ENCODE measurements at places on chromosomes 11 and 22. TPM values are rescaled to one million over a fixed set of nuclear protein-coding genes. Genes with fewer than 3 reads are reported as not detected.

DNA sequence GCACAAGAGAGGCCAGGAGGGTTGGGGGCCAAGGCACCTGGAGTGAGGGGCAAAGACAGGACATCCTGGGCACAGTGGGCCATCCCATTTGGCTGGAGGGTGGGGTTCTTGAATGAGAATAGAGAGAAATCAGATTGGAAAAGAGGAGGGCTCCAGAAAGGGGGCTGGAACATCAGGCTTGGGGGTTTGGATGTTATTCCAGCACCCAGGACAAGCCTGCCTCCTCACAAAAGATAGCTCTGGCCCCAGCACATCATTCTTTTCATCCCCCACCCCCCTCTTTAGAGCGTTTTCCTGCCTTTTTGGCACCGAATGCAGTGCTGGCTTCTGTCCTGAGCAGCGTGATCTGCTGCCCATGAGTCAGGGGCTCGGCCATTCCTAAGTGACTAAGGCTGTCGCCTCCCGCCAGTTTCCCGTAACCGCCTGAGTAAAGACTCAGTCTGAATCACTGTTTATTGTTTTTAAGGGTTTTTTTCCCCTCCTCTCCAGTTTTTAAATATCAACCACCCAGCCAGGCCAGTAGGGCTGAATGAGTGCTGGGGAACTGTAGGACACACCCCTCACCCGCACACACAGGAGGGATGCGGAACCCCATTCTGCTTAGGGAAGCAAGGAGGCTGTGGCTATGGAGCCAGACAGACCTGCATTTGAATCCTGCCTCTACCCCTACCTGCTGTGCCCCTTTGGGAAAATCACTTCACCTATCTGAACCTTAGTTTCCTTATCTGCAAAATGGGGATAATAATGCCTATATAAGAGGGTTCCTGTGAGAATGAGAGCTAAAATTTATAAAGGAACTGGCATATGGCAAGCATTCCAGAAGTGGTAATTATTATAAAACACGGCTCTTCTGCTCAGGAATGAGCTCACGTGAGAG, 32.4 kb upstream of the NAV2 start:
- peak; percentile 88 for DNase-seq

DNA sequence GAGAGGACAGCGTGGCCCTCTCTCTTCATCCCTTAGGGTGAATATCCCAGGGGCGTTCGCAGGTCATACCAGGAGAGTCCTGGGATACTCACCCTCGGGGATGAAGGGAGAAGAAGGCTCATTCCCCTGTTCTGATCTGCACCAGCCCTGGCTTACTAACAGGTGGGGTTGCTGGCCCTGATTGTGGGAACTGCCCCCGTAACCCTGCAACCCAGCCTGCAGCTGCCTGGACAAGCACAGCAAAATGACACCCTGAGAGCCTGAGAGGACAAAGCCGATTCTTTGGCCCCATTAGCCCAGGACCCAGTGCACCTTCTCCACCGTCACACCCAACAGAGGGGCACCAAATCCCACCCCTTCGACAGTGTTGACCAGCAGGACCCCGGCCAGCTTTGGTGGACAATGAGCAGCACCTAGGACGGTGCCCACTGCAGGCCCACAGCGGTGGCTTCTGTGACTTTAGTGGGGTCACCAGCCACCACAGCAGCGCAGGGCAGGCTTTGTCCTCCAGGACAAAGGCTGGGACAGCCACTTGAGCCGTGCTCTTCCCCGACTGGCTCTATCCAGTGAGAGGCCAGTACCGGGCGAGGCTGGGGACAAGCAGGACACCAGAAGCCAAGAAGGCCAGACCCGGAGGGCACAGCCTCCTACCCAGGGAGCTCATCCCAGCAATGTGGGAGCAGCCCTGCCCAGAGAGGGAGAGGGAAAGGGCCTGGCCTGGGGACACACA, 98.5 kb upstream of the RTL6 start:
- no peak for DNase-seq

DNA sequence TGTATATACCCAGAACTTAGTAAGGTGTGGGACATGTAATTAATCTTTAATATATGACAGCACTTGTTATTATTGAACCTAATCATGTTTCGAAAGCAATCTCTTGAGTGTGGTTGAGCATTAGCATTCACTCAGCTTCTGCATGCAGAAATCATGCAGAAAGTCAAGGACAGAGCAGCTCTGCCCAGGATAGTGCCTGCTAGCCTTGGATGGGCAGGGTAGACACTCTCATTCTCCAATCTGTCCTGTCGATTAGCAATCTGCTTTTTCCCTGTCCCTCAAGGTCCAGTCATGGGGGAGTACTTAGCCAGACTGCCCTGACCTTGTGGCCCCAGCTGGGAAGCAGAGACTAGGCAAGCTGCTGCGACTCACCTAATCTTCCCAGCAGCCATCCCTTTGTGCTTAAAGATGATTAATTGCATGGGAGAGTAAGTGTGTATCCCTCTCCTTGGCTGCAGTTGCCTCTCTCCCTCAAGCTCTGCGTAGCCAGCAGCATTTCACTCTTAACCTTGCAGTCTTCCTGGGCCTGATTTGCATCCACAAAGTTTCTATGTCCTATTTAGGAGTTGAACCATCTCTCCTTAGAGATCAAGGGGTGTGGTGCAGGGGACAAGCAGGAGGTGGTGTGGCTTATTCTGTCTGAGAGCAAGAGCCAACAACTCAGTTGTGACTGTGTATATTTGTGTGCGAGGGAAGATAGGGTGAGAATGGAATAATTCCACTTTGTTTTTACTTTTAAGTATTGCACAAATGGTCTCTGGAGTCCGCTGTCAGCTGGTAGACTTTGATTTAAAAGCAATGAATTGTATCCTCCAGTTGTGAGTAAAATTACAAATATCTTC, 101.4 kb downstream of the FDX1 start:
- DNase-seq, result no peak

GRCh38 chr11:1087279-1087960, 12.7 kb downstream of the MUC2 start:
- no peak for DNase-seq

DNA sequence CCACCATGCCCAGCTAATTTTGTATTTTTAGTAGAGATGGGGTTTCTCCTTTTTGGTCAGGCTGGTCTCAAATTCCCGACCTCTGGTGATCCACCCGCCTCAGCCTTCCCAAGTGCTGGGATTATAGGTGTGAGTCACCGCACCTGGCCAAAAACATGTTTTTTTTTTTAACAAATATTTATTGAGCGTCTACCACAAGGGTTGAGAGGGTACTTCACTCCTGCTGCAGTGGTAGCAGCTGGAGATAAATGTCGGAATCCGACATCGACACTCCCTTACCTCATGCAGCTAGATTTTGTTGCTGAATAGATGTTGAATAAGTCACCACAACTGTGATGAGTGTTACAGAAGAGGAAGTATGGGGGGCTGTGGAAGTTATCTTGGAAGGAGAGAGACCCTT, 971 bp downstream of the DNAJB13 start:
- DNase-seq, result peak; percentile 19

- DNase-seq, result no peak
Measured at GRCh38 chr11:70140711-70141485, 62.2 kb upstream of the FADD start.

- DNase-seq, result no peak
Measured at GRCh38 chr11:76335842-76336241, 45.1 kb downstream of the THAP12 start.

- no peak for DNase-seq
Measured at GRCh38 chr22:30023099-30023660, 57.1 kb upstream of the HORMAD2 start.

GRCh38 chr11:69051381-69052342, 2.9 kb downstream of the TPCN2 start:
- no peak for DNase-seq

DNA sequence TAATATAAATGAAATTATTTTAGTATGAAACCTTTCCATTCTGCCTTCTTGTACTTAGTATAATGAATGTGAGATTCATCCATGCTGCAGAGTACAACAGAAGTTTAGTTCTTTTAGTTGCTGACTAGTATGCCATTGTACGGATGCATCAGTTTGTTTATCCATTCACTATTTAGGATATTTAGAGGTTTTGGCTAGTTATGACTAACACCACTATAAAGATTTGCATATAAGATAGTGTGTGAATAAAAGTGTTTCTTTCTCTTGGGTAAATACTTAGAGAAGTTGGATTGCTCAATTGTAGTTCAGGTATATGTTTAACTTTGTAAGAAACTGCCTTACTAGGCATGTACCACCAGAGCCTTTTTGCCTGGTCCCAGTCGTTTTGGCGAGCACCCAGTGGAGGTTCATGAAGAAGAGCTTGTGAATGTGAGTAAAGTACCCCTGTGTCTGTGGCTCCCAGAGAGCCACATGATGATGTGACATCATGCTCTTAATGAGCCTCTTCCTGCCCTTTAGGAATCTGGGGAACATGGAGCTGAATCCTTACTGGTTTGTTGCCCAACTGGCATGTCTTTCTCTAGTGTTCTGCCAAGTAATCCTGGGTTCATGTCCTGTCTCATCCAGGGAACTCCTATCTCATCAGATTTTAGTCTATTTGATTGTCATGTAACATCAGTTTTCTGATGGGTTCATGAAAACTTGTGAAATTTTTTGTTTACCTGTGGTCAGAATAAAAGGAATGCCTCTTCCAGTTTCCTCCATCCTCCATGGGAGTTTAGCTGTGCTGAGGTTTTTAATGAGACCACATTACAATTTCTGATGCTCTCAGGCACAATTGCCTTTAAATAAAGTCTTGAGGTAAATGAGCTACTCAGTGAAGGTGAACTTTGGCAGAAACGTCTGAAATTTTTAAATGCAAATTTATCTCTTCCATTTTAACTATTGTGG, 234.8 kb downstream of the CASP12 start:
- no peak for DNase-seq

DNA sequence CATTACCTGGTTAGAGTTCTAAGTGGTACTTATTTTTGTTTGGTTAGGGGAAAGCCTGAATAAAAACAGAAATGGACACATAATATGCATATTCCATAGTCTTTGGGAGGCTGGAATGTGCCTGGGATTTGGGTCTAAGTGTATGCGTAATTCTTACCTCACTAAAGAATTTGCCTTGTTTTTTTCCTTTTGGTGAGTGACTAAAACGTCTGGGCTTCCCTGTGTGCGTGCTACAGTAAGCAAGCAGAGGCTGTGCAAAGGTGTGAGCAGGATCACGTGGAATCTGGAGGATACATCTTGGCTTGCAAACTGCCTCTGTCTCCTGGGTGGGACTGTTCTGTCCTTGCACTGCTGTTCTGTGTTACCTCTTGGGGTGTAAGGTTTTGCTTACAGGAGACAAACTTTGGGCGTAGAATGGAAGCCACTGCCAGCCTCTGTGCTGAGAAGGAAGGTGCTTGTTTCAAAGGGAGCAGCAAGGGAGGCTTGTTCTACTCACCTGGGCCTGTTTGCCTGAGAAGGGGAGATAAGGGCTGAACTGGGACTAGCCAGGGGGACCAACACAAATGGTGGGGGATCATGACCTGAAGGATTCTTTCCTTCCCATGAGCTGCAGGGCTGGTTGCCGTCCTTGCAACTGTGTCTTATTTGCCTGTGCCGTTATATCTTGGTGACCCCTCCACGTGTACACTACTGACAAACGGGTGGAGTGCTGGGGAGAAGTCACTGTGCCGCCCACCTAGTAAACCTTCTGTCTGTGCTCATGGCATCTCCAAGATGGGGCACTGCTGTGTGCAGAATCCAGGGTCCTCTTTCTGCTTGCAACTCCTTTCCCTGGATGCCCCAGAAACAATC, 4.5 kb downstream of the NEAT1 start:
- no peak for DNase-seq

- DNase-seq, result peak; percentile 70
Measured at GRCh38 chr11:121829159-121829643, 286.8 kb downstream of the BLID start.

GRCh38 chr11:70079691-70080090, 1.6 kb downstream of the ANO1 start:
- DNase-seq, result no peak

GRCh38 chr22:46504584-46504983, 32.8 kb downstream of the CELSR1 start:
- no peak for DNase-seq

DNA sequence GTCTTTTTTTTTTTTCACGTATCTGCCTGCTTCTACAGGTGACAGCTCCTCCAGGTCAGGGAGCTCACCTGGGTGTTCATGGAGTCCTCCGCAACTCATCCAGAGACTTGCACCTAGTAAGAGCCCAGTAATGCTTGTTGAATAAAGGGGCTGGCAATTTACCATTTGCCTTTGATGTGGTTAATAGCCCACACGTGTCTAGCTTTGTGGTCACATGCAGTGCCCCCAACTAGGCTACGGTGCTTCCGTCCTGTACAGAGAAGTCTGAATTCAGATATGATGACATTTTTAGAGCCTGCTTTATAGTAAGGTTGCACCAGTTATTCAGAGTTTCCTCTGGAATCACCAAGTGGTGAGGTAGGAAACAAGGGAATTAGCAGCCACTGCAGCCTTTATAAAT, 199.4 kb upstream of the MTMR2 start:
- DNase-seq, result no peak

- DNase-seq, result no peak
Measured at GRCh38 chr11:111310723-111311122, 12.4 kb downstream of the POU2AF3 start.

DNA sequence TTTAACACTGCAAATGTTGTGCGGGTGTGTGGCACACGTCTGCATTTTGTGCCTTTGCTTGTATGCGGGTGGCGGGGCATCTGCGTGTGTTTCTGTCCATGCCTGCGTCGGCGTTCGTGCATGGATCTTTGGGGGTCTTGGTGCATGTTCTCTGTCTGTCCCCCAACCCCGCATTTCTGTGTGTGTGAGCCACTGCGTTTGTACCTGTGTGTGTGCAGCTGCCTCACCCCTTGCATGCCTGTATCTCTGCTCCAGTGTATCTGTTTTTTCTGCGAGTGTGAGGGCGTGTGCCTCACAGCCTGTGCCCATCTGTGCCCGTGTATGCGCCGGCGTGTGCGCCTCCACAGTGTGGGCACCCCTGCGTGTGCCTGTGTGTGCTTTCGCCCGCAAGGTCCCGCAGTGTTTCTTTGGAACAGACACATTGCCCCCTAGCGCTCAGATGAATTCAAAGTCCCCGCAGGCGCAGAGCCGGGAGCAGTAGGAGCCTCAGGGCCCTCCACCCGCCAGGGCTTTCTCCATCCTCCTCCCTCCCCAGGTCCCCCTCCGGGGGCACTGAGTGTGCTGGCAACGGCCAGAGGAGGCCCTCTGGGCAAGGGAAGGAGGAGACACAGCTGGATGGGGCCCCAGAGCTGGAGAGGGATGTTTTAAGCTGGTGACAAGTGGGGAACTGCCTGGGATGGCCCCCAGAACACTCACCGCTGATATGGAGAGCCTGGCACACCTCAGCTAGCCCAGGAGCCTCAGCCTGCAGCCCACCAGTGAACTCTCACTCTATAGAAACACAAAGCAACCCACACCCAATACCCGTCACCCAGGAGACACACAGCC, 3.1 kb upstream of the MN1 start:
- DNase-seq, result no peak

Gene OLFML1
- polyA plus RNA-seq, result 63.4 TPM

Gene SPON1
- polyA plus RNA-seq, result 94.1 TPM
